ENCODE measurements at places on chromosomes 2 and 18.
A peak's percentile ranks its signal among the peaks of the same experiment; 100 is the strongest.

DNA sequence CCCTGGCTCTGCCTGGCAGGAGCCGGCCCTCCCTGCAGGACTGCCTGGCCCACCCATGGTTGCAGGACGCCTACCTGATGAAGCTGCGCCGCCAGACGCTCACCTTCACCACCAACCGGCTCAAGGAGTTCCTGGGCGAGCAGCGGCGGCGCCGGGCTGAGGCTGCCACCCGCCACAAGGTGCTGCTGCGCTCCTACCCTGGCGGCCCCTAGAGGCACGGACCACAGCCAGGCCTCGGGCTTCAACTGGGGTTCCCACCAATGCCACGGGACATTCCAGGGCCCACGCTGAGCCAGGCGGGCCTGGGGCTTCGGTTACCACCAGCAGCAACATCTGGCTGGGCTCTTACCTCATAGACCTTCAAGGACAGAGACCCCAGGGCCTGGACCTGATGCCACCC is 6.1 kb upstream of the GMPPA start:
- DNase-seq, result no peak

GRCh38 chr18:46167971-46168370 is 63.8 kb downstream of the HAUS1 start:
- no peak for DNase-seq

DNA sequence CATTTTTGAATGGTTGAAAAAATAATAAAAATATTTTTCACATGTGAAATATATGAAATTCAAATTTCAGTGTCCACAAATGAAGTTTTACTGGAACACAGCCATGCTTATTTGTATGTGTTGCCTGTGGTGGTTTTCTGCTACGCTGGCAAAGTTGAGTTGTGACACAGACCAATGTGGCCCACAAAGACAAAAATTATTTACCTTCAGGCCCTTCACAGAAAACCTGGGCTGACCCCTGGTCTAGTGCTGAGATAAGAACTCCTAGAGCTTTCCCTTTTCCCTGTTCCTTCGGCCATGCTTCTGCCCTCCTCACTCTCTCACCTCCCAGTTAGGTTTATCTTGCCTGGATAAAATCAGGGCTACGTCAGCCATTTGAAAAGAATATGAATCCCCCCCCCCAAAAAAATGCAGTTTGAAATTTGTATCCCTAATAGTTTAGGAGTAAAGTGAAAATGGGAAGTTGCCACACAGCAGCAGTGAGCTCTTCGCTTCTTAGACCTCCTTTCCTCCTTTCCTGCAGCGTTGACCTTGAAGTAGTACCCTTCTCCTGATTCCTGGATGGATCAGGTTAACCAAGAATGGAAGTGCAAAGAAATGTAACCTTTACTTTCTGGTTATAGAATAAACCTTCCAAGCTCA is 91.0 kb downstream of the LIMS1 start:
- no peak for DNase-seq

- DNase-seq, result no peak
Measured at GRCh38 chr2:133792223-133792622, 224.0 kb upstream of the NCKAP5 start.

DNA sequence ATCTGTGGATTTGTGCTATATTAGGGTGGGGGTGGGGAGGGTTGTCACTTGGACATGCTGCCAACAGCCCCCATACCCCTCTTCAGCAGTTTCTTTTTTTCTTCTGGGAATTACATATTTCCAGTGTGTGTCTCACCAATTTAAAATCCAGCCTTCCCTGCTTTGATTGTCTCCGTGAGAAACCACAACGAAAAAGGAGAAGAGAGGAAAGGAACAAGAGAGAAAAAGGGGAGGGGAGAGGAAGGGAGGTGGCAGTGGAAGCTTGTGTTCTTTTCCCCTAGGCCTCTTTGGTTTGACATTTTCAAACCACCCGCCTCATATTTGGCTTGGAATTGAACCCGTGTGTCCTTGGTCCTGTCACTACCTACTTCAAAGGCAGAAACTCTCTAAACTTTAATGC is 860 bp downstream of the CTNNA2 start:
- no peak for DNase-seq

GRCh38 chr2:11775384-11775783 is 29.0 kb downstream of the LPIN1 start:
- no peak for DNase-seq

DNA sequence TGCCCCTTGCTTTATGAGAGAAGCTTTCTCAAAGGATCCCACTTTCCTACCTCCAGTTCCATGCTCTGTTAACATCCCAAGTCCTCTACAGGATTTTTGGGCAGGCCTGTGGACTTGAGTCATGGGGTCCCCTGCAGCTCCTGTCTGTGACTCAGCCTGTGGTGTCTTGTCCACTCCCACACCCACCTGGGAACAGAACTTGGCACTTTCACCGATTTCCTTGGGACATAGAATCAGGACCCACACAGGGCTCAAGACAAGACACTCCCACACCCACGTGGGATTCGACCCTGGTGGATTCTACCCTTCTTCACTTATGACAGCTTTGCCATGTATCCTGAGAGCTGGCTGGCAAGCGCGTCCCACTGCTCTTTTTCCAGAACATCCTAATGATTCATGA is 30.7 kb upstream of the HDAC4 start:
- no peak for DNase-seq

DNA sequence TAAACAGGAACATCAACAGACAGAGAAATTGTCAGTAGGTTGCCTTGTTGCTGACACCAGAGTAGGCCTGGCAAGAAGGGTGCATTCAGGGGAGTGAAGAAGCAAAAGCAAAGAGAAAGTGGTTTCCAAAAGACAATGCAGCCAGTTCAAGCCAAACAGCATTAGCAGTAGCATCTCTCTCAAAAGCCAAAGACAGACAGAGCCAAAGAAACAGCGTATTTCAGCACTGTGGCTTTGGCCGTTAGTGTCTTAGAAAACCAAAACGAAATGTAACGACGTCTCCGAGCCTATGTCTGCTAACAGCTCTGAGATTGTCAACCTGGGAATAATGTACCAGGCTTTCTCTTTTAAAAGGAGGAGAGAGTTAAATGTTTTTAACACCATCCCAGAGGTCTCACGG is 178.6 kb downstream of the NRP2 start:
- no peak for DNase-seq

- DNase-seq, result no peak
Measured at GRCh38 chr2:175786471-175787124, 215.5 kb downstream of the LNPK start.

- no peak for DNase-seq
Measured at GRCh38 chr2:236334122-236334876, 70.1 kb upstream of the ASB18 start.

DNA sequence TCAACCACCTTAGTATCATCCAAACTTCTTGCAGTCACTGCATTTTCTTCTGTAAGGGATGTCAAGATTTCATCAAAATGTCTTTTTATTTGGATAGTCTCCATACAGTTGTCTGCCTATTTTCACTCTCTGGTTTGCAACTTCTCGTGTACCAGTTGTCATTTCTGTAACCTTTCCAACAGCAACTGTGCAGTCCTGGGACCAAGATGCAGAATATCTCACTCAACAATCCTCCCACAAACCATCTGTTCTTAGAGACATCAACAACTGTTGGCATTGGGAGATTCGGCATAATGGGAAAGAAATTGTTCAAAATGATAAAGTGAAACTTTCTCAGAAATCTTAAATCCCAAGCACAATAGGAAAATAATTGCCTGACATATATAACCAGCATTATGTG is 933.6 kb upstream of the SLC39A10 start:
- DNase-seq, result no peak

GRCh38 chr18:50401888-50402287 is 27.0 kb downstream of the SKA1 start:
- DNase-seq, result peak; percentile 11

GRCh38 chr2:31023541-31023940 is 114.7 kb downstream of the GALNT14 start:
- DNase-seq, result no peak

DNA sequence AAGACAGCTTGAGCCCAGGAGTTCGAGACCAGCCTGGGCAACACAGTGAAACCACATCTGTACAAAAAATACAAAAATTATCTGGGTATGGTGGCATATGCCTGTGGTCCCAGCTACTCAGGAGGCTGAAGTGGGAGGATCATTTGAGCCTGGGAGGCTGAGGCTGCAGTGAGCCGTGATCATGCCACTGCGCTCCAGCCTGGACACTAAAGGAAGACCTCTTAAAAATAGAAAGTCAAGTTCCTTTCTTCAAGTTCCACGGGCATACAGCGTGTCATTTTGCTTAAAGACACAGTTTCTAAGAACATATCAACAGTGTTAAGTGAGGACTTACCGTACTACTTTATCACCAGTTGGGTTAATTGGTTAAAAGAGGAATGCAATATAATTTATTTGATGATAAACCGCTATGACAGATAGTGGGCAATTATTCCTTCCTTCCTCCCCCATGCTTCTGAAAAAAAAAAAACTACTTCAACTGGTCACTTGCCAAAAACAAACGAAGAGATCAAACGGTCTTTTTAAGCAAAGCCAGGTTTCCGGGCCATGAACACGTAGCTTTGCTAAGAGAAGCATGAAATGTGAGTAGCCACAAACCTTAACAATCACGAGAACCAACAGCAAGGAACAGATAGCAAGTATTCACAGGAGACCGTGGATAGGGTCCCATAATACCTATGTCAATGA is 21.4 kb downstream of the AP1S3 start:
- peak; percentile 56 for DNase-seq

DNA sequence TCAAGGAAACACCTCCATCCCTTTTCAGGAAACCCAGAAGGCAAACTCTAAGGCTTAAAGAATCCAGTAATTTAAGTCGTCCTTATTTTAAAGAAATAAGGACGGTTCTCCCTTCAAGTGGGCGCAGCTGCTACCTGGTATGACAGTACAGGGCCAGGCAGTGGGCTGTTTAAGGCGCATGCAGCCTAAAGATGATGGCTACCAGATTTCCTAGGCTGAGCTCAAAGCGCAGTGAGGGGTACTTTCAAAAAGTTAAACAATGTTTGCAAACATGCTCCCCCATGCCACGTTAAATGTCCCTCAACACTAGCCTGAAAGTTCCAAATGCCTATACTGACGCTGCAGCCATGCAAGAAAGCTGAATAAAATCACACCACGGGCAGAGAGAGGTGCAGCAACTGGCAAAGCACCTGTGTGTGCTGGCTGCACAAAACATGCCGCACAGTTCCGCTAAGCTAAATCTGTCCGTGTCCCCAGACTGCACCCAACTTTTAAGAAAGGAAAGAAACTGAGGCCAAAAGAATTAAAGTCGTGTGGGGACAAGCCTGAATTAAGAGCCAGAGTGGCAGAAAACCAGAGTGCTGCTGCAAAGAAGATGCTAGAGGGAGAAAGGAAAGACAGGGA is 583 bp downstream of the HIBCH start:
- DNase-seq, result no peak

GRCh38 chr18:23504720-23505119 is 1.4 kb downstream of the RMC1 start:
- no peak for DNase-seq

GRCh38 chr2:8926356-8926755 is 77.1 kb downstream of the MBOAT2 start:
- no peak for DNase-seq

GRCh38 chr2:164538240-164538866 is 82.9 kb downstream of the GRB14 start:
- DNase-seq, result peak; percentile 73

GRCh38 chr2:43400508-43400907 is 174.1 kb upstream of the ZFP36L2 start:
- no peak for DNase-seq

DNA sequence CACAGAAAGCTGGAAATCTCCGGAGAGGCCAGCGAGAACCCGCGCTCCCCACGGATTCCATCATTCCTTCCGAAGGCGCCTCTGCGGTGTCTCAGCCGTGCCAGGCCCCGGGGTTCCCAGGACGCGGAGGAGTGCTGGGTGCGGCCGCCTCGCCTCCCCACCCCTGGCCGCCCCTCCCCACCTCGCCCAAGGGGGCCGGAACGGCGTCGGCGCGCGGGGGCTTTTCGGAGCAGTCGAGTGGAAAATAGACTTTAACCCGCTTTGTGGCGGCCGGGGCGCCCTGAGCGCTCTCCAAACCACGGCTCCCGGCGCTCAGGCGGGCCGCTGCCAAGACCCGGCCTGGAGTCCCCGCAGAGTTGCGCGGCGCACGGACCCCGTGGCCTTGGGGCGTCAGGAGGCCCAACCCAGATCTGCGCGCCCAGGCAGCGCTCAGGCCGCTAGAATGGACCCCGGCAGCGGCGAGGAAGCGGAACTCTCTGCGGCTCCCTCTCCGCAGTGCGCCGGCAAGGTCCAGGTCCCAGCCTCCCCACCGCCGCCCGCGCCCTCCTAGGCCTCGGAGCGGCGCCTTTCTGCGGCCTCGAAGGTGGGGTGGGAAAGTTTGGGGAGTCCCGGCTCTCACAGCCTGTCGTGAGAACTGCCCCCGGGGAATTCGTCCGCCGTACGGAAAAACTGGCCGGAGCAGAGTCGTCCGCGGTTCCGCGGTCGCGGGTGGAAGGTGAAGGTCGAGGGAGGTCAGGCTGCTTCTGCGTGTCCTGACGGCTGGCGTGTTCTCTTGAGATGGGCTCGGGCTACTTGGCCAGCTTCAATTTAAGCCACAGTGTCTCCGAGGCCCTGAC is 1.2 kb upstream of the EMX1 start:
- peak; percentile 58 for DNase-seq

GRCh38 chr2:136408795-136409194 is 290.8 kb upstream of the CXCR4 start:
- DNase-seq, result no peak

DNA sequence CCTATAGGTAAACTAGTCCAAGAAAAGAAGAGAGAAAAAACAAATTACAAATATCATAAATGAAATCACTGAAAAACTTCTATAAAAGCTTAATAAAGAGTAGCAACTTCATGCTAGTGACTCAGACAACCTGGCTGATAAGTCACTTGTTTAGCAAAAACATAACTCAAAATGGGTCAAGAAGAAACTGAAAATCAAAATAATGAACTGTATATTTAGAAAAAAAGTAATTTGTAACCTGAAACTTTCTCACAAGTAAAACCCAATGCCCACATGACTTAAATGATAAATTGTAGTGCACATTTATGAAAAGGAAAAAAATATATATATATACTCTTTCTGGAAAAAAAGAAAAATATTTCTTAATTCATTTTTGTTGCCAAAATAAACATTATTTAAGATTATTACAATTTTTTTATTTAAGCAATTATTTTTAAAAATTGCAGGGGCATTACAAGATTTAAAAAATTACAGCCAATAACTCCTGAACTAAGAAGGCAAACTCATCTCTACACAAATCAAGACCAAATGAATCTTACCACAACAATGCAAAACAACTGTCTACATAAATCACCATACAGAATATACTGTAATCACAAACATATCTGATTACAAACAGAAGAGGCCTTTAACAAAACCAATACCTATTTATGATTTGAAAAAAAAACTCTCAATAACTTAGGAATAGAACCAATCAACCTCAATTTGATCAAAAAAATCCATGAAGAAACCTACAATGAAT is 406.3 kb downstream of the CDH7 start:
- no peak for DNase-seq

All from PC-3 (cell line).